ENCODE measurements at places on chromosomes 4 and X. TPM values are rescaled to one million over a fixed set of nuclear protein-coding genes. Genes with fewer than 3 reads are reported as not detected.

DHX15 gene
- total RNA-seq: 140 TPM

SPP1 gene
- total RNA-seq: 11.8 TPM

- DNase-seq: no peak
- no peak overlapping the region for H3K4me3 ChIP-seq
- H3K4me1 ChIP-seq: peaks cover 16% of the 10 kb centered on the region
- no peaks in the 10 kb centered on the region for H3K27me3 ChIP-seq
- H3K27ac ChIP-seq: no peak overlapping the region
These were observed 44.3 kb downstream of the AR start for GRCh38 chrX:67587946-67588624.

DNA sequence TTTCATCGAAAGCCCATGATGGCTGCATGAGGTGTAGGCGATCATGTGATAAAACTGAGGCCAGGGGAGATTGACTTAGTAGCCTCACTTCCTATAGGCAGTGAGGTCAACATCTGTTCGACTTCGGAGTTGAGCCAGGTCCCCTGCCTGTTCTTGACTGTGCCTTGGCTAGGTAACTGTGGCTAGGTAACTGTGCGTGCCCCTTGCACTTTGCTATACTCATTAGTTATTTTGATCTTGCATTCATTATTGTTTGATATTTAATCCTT, 55.0 kb downstream of the CLDN34 start:
- no peak overlapping the region for H3K4me3 ChIP-seq
- no peak overlapping the region for H3K27ac ChIP-seq
- no peak for DNase-seq
- H3K4me1 ChIP-seq: peaks cover 22% of the 10 kb centered on the region
- no peaks in the 10 kb centered on the region for H3K36me3 ChIP-seq

DNA sequence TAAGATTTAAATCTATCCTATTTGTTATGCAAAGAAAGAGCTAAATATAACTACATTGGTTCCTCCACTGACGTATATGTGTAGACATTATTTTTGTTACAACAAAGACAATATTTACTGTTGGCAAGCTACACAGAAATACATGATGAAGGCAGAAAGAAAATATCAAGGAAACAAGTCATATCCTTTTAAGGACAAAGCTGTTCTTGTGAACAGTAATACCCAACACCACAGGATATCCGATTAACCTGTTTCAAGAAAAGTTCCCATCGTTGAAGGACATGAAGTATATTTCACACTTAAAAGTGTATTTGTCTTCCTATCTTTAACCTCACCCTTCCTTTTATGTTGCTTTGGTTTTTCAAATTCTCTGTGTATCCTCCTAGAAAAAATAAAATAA, 235.8 kb upstream of the AADAT start:
- no peak for DNase-seq
- H3K36me3 ChIP-seq: no peaks in the 10 kb centered on the region
- H3K27me3 ChIP-seq: no peaks in the 10 kb centered on the region
- H3K4me3 ChIP-seq: no peak overlapping the region
- H3K4me1 ChIP-seq: no peaks in the 10 kb centered on the region

DNA sequence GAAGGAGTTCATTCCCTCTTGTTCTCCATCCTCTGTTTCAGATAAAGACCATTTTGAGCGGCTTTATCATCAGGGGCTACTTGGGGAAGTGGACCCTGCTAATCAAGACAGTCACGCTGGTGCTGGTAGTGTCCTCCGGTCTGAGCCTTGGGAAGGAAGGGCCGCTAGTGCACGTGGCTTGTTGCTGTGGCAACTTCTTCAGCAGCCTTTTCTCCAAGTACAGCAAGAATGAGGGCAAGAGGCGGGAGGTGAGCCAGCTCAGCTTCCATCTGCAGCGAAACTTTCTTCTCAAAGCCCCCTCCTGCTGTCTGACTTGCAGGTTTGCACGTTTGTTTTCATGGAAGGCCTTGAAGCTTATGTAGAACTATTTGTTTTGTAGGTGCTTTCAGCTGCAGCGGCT, 49.5 kb downstream of the CLCN4 start:
- no peaks in the 10 kb centered on the region for H3K4me1 ChIP-seq
- H3K36me3 ChIP-seq: no peaks in the 10 kb centered on the region
- H3K4me3 ChIP-seq: no peak overlapping the region
- no peaks in the 10 kb centered on the region for H3K27me3 ChIP-seq
- DNase-seq: no peak

- no peaks in the 10 kb centered on the region for H3K4me1 ChIP-seq
- no peaks in the 10 kb centered on the region for H3K27me3 ChIP-seq
- H3K27ac ChIP-seq: no peak overlapping the region
- no peak for DNase-seq
These were observed 12.4 kb downstream of the SHROOM3 start for GRCh38 chr4:76447393-76447851.

Data from vagina (tissue), 2 donors.